Stimulated activated CD8-positive, alpha-beta memory T cell treated with anti-CD3 and anti-CD28 coated beads, Interleukin-4, amount 100 ng/mL, for 1 hour (primary cell): ENCODE measurements at places on chromosomes 5 and 9.

DNA sequence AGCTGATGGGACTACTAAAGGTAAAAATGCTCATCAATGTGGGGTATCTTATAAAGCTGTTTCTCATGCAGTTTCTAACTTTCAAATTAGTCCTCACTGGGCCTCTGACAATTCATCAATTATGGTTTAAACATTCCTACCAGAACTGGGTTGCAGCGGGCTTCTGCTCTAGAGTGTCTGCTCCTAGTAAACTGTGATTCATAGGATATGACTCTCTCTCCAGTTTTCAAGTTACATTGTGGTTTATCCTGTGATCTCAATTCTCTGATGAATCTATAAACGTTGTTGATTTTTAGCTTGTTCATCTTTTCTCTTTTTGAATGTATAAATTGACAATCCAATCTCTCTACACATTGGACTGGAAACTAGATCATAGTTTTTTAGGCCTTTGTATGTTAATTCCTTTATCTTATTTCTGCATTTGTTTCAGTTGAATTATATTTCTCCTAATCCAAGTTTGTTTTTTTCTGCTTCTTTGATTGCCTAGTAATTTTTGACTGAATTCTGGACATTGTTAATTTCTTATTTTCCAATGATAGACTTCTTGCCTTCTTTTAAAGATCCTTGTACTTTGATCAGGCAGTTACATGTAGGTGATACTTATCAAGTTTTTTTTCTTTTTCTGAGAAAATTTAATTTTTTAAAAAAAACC lies 822.6 kb downstream of the TLE1 start:
- no peak for DNase-seq

DNA sequence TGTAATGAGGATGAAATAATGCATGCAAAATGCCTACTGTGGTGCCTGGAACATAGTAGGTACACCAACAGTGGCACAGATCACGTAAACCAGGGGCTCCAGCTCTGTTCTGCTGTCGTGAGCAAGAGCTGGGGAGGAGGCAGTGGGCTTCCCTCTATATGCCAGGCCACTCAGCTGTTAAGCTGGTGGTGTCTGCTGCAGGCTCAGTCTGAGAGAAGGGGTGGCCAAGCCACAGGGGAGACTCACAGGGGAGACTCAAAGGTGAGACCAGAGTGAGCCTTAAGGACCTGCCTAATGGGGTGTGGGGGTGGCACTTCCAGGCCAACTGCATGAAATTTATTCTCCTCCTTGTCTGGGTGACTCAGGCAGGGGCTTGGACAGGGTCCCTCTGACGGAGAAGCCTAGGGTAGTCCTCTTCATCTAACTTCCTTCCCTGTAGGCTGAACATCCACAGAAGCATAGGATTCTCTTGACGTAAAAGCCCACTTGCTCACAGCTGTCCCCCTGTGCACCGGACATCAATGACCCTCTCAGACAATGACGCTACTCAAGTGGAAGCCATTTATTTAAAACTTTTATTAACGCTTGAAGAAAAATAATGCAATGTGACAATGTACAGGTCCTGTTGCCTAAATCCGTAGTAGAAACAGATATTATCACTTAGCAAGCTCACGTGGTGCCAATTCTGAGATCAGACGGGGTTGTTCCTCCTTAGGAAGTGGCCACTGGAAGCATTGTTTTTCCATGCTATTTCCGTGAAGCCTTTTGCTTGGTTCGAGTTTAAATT lies 13.9 kb downstream of the STC2 start:
- no peak for DNase-seq

DNA sequence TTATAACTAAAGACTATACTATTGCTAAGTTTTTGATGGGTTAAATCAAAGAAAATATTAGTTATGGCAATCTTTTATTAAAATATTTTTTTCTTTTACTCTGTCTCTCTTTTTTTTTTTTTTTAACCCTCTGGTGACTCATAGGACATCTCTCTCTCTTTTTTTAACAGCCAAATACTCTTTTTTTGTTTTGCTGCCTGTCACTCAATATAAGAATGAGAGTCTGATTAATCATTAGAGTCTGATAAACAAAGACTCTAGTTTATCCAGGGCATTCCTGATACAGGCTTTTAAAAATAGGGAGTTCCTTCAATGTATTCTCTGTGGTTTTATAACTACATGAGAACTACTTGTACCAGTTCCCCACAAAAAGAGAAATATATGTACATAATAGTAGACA lies 77.3 kb downstream of the SLC38A9 start:
- no peak for DNase-seq

DNA sequence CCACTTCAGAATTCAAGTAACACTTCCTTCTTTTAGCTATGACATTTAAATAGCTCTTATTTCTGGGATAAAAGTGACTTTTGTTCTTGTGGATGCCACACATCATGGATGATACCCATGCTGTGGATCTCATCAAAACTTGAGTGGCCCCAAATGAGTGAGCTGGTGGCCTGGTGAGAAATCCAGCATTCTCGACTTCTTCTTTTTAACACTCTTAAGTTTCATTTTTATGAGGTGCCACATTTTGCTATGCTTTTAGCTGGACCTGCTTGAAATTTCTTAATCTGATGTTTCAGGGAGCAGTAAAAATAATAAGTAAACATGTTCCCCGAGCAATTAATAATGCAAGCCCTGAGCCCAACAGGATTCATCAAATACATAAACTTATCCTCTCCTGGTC lies 384.8 kb upstream of the MEF2C start:
- no peak for DNase-seq

GRCh38 chr9:83935276-83935935 lies 14.2 kb upstream of the KIF27 start:
- no peak for DNase-seq

GRCh38 chr5:132772291-132773070 lies 4.6 kb downstream of the SEPTIN8 start:
- DNase-seq: no peak

- DNase-seq: no peak
These were observed 754 bp downstream of the GFPT2 start for GRCh38 chr5:180352116-180353047.

GRCh38 chr9:136051837-136052471 lies 43.1 kb downstream of the NACC2 start:
- no peak for DNase-seq

- DNase-seq: no peak
These were observed 12.9 kb upstream of the F2RL1 start for GRCh38 chr5:76805821-76806505.

GRCh38 chr9:21559402-21560280 lies 77.5 kb upstream of the IFNE start:
- DNase-seq: no peak

- DNase-seq: no peak
These were observed 14.0 kb upstream of the HRCT1 start for GRCh38 chr9:35892051-35892450.

DNA sequence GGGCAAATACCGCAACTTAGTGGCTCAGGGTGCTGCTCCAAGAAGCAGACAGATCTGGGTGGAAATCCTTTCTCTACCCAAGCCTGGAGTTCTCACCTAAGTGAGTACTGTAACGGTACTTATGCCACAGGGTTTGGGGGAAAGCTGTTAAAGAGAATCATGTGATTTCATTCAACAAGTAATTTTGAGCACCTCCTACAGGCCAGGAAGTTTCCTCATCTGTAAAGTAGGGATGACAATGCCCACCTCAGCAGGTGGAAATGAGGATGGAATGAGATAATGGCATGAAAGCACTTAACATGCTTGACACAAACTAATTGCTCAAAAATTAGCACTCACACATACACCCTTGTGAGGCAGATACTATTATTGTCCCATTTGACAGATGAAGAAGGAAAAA lies 114.1 kb downstream of the JAKMIP2 start:
- DNase-seq: no peak

GRCh38 chr9:112029921-112030444 lies 133.4 kb downstream of the UGCG start:
- DNase-seq: no peak

DNA sequence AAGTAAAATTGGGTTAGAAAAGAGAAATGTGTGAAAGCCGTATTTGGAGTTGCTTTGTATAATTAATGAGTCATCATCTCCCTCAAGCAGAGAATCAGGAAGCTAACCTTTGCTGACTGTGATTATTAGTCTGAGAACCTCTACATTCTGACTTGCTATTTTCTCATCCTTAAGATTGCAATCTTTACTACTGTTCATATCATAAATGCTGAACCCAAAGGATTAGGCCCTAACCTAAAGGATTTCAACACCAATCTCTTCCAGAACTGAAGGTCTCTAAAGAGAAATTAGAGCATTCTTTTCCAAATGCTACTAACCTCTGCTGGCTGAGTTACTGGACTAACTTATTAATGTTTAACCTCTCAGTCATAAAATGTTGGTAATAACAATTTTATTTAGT lies 538.1 kb upstream of the MEF2C start:
- no peak for DNase-seq

DNA sequence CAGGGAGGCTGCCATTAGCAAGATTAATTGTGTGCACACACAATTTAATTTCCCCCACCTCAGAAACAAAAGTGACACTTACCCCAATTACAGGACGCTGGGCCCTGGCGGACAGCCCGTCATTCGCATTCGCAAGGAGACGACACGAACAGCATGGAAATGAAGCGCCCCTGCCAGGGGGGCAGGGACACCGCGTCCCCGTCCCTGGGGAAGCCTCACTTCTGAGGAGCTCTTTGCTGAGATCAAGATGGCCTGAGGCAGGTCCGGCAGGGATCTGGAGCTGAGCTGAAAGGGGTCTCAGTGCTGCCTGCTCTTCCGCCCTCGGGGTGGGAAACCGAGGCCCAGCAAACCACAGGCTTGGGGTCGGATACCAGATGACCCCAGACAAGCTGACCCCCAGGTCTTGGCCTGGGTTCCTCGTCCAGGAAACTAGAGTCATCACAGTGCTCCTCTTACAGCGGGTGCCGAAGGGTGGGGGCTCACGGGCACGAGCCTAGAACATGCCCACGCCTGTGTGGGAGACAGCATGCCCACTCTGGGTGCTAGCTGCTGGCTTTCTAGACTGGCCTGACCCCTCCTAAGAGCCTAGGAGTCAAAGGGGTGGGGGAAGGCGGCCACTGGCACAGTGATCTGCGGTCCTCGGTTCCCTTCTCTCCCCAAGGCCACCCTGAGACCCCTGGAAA lies 103.2 kb downstream of the VAV2 start:
- DNase-seq: no peak

DNA sequence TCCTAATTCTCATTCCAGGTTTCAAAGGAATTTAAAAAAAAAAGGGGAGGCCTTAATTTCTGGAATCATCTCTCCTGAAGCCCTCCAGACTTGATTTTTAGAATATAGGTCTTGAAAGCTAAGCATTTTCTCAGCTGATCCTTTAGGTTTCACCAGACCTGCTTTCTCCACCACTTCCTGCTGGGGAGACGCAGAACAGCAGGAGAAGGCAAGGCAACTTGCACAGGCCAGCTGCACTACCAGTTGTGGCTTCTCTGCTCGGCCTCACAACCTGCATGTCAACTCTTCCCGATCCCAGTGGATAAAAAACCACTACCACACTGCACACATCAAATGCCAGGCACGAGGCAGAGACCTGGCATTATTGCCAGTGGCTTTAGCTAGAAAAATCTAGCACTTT lies 119.8 kb downstream of the SIL1 start:
- no peak for DNase-seq

DNA sequence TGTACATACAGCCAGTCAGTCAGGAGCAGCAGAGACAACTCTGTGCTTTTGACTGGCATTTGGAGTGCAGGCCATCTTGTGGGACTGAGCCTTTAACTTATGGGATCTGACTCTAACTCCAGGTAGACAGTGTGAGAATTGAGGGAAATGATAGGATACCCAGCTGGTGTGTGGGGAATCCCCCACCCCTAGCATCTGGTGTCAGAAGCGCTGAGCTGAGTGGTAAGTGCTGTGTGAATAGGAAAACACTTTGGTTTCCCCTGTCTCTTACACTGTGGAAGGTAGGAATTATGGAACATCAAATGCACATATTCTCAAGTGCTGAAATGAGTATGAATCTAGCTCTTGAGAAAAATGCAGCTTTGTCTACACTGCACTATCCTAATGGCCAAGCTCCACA lies 43.9 kb downstream of the CCDC125 start:
- DNase-seq: no peak

DNA sequence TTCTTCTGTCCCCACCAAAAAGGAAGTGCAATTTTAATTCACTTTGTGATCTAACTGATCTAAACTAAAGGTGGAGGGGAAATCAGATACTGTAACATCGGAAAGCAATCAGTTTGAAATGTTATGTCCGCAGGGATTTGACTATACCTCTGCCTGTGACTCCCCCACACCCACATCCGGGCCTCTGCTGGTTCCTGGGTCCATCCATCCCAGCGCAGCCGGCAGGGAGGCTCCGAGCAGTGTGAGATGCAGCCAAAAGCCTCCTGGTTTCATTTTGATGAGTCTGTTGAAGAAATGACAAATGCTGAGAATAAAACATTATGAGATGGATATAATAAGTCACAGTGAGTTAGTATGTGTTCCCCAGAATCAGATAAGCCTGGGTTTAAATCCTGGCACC lies 8.6 kb downstream of the FSTL4 start:
- no peak for DNase-seq

- DNase-seq: no peak
These were observed 578.4 kb upstream of the WWC1 start for GRCh38 chr5:167712986-167713585.

- no peak for DNase-seq
These were observed 1.6 kb upstream of the ZNF608 start for GRCh38 chr5:124747791-124748686.

GRCh38 chr5:54520940-54521339 lies 3.4 kb downstream of the SNX18 start:
- DNase-seq: no peak

- DNase-seq: no peak
These were observed 27.2 kb downstream of the PTTG1 start for GRCh38 chr5:160448886-160449285.

GRCh38 chr9:121748727-121749423 lies 97.4 kb downstream of the DAB2IP start:
- DNase-seq: no peak

DNA sequence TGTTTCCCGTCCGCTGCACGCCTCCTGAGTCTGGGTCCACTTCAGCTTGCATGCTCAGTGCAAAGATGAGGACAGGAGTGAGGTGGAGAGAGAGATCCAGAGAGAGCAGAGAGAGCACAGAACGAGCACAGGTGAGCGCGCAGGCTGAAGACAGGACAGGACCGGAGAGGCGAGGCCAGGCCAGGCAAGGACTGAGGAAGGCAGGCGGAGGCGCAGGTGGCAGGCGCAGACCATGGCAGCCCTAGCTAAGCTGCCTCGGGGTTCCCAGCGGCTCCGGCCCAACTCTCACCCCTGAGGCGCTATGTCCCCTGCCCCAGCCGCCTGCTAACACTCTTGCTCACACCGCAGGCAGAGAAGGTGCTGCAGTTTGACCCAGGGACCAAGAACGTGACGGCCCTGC lies 9.7 kb downstream of the GRIN1 start:
- no peak for DNase-seq

- DNase-seq: no peak
These were observed 5.7 kb downstream of the NAIF1 start for GRCh38 chr9:128061275-128061960.

DNA sequence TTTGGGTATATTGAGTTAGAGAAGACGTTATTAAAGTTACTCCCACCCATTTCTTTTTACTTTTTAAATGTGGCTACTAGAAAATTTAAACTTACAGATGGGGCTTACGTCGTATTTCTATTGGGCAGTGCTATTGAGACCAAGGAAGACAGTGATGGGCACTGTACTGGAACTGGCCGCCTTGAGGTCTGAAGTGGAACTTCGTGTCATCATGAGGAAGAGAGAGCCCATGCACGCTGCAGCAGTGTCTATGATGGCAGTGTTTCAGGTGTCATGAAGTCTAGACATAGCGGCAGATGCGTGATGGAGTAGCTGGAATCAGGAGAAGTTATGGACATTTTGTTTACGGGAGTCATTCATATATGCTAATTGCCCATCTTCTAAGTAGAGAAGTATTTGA lies 143.7 kb downstream of the LRRC70 start:
- DNase-seq: no peak
